ENCODE measurements at places on chromosomes 7 and 10. TPM values are rescaled to one million over a fixed set of nuclear protein-coding genes. Genes with fewer than 3 reads are reported as not detected.
A peak's percentile ranks its signal among the peaks of the same experiment; 100 is the strongest.

Gene RPEL1
- total RNA-seq: not detected

Gene ANKRD16
- 12.2 TPM for total RNA-seq

GRCh38 chr10:110373059-110373458, 68.3 kb upstream of the SMNDC1 start:
- DNase-seq: no peak

Gene EPDR1
- total RNA-seq: 5.4 TPM

- no peak for DNase-seq
These were observed 24.6 kb upstream of the DGKI start for GRCh38 chr7:137871170-137871915.

- DNase-seq: no peak
These were observed 5.5 kb downstream of the DNTT start for GRCh38 chr10:96309628-96310320.

DNA sequence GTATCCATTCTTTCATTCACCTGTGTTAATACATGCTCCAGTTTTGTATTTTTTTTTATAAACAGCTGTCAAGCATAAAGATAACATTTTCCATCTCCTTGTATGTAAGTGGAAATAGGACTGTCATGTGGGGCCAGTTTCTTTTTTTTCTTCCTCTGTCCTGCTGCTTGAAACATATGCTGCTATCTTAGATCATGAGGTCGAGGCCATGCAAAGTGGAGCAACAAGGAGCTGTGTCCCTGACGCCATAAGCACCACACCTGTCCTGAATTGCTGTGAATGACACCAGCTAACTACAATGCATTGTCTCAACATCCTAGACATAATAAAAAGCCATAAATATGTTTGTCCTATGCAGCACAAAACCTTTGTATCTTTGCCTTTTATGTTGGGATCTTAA, 37.7 kb upstream of the SLC26A4 start:
- DNase-seq: no peak

- no peak for DNase-seq
These were observed 880 bp downstream of the HERC4 start for GRCh38 chr10:68074031-68074774.

DNA sequence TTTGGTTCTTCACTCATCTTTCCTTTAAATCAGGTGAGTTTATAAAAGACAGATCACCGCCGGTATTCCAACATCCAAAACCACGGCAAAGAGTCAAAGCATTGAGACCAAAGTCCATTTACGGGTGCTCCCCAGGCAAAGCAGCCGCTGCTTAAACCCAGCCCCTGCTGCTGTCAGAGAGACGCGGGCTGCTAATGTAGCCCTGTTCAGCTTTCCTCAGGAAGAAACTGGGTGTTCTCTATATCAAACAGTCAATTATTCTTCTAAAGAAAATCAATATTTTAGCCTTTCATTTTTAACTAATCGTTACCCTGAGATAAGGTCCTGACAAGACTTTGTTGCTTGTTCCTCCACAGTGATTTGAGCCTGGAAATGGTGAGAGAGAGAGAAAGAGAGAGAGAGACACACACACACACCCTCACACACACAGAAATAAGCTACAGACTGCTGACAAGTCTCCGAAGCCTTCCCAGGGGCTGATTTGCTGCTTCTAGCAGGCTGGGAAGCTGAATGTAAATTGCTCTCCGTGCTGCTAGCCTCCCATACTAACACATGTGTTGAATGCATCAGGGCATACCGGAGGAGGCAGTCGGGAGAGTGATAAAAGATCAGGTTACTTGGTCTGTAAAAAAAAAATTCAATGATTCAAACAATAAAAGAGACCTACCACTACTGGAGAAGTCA, 183.0 kb upstream of the ANK3 start:
- no peak for DNase-seq

Gene FXYD4
- not detected for total RNA-seq

DNA sequence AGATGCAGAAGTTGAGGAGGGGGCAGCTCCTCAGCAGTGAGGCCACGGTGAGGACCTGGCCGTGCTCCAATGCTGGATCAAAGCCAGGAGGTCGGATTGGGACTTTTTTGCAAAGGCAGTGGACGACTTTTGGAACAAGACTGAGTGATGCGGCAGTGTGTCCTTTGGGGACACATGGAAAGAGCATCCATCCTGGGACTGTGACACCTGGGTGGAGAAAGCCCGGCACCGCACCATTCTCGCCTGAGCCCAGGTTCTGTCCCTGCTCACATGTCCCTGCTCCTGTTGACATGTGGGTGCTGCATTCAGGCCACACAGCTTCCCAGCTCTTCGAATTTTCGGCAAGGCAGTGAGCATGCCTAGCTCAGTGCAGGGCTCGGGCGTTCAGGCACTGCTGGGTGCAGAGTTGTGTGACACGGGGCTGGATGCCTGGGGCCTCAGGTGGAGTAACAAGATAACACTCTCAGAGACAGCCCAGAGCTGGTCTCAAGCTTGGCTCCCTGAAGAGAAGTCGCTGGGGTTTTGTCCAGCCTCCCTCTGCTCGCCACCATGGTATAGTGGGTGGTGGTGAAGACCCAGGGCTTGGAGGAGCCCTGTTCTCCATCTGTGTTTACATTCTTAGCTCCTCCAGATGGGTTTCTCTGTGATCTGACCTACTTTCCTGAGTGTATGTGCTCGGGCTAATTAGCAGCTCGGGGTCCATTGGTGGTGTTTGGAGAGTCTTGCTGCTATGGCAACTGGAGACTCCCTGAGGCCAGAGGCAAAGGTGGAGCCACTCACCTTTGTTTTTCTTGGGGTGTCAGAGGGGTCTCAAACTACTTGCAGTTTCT, 111.7 kb upstream of the BTBD16 start:
- no peak for DNase-seq

- no peak for DNase-seq
These were observed 145.7 kb downstream of the FGFR2 start for GRCh38 chr10:121452581-121452980.

DNA sequence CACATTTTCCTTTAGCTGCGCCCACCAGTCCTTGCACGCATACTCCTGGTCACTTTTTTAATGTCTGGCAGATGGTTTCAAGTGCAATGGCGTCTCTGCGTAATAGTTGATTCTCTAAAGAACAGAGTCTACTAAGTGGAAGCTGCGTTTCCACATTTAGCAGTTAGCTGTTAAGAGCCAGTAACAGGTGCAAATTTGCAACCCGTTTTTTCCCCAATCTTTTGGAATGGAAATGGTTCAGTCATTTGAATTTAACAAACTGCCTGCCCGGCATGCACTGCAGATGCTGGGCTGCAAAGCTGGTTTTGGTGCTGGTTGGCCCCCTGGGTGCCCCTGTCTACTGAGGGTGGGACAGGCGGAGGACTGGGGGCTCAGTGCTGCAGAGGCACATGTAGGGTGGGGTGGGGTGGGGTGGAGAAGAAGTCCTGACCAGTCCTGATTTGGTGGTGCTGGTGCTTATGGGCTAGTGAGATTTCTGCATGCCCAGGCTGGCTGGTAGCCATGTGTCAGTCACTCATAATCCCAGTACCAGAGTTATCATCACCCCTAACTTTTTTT, 43.9 kb downstream of the CUX1 start:
- DNase-seq: no peak

Gene CHST3
- total RNA-seq: 21.3 TPM

Gene BCAP29
- total RNA-seq: 58.3 TPM

- DNase-seq: no peak
These were observed 836 bp downstream of the DPYSL4 start for GRCh38 chr10:132187430-132188138.

GRCh38 chr7:69622014-69622835, 23.9 kb downstream of the AUTS2 start:
- no peak for DNase-seq

GRCh38 chr7:152666078-152666477, 9.9 kb downstream of the XRCC2 start:
- no peak for DNase-seq

Gene AGAP6
- total RNA-seq: 16.0 TPM

Gene GBF1
- 18.6 TPM for total RNA-seq

DNA sequence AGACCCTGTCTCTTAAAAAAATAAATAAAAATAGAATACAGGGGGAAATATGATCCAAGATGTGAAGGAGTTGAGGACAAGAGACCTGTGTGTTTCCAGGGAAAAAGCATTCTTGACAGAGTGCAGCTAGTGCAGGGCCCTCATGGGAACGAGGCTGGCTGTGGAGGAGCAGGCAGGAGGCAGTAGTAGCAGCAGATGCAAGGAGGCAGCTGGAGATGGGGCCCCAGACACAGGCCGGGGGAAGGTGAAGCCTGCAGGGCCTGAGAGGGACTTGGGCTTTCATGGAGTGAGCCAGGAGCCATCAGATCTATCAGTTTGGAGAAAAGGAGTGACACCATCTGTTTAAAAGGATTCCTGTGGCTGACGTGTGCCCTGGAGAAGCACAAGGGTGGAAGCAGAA, 71.4 kb upstream of the ZNF438 start:
- no peak for DNase-seq

- peak; percentile 56 for DNase-seq
These were observed 25.8 kb downstream of the TMEM254 start for GRCh38 chr10:80104066-80104926.

DNA sequence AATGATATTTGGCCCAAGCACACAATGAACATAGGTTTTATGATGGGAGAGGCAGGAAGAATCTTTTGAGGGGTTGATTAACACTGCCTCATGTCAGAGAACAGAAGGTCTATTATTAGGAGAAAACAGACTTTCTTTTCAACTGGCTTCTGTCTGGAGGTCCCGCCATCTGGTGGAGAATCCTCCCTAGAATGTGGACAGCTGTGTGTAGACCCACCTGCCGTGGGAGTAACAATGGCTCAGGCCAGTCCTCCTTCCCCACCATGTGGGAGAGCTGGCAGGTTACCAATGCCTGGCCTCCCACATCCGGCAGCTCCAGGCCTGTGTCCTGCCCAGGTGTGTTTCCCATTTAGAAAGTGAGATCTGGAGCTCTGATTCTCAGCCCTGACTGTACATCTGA, 70.4 kb upstream of the AOAH start:
- DNase-seq: no peak

DNA sequence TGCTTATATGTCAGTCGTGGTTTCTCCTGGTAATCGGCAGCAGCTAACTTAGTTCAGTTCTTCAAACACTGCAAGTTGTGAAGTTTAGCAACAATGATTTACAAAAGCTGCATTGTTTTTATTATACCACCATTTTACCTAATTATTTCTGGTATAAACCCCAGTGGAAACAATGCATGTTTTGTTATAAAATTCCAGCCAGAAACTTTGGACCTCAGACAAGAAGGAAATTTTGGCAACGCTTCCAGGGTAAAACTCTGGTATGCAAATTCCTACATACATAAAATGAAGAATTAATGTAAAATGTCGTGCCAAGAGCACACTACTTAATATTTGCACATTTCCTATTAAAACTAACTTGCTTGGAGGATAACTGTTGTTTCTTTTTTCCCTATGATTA, 277.4 kb upstream of the LYZL1 start:
- no peak for DNase-seq
